Esophagus squamous epithelium (tissue), 5 donors: ENCODE measurements at places on chromosomes 5 and 9.
A peak's percentile ranks its signal among the peaks of the same experiment; 100 is the strongest.

- H3K4me3 ChIP-seq: no peak overlapping the region
- H3K27ac ChIP-seq: no peak overlapping the region
These were observed 346.8 kb downstream of the PIK3R1 start for GRCh38 chr5:68562308-68562707.

DNA sequence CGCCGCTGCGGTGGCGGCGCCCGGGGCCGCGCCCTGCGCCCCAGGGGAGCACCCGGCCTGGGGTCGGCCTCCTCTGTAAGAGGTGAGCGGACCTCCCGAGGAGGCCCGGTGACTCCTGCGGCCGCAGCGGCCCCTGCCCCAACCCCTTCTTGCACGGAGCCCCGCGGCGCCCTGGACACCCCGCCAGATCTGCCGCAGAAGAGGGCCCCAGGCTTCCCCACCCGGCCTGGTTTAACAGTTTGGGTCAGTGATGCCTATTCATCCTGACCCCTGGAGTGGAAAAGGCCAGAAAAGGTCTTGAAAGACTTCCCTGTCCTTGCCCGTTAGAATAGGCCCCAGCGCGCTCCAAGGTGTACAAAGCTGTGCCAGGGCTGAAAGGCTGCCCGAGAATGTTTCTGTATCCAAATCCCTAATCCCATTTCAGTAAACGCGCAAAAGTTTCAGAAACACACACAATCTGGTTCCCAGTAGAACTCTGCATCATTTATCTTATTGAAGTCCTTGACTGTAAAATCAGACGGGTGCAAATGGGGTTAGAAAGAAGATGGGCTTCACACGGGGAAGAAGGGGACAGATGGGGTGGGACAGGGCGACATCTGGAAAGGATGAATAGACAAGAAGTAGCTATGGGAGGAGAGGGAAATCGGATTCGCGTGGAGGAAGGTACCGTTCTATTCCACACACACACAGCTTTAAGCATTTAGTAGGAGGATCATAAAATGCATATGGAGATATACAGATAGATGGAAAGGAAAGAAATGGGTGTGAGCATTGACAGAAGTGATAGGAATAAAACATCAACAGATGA lies 1.1 kb upstream of the SSBP2 start:
- no peaks in the 10 kb centered on the region for H3K27me3 ChIP-seq
- peaks cover 78% of the 10 kb centered on the region for H3K4me1 ChIP-seq
- peak; percentile 44 for DNase-seq

- no peak overlapping the region for H3K4me3 ChIP-seq
- H3K36me3 ChIP-seq: no peaks in the 10 kb centered on the region
- peaks cover 36% of the 10 kb centered on the region for H3K27me3 ChIP-seq
- H3K27ac ChIP-seq: peak overlapping the region; percentile 11
These were observed 53.7 kb upstream of the BOD1 start for GRCh38 chr5:173670130-173670651.

- no peaks in the 10 kb centered on the region for H3K36me3 ChIP-seq
- no peaks in the 10 kb centered on the region for H3K27me3 ChIP-seq
- no peaks in the 10 kb centered on the region for H3K4me1 ChIP-seq
- DNase-seq: no peak
- no peak overlapping the region for H3K27ac ChIP-seq
- H3K4me3 ChIP-seq: no peak overlapping the region
These were observed 48.9 kb downstream of the CFAP90 start for GRCh38 chr5:7801891-7802614.

DNA sequence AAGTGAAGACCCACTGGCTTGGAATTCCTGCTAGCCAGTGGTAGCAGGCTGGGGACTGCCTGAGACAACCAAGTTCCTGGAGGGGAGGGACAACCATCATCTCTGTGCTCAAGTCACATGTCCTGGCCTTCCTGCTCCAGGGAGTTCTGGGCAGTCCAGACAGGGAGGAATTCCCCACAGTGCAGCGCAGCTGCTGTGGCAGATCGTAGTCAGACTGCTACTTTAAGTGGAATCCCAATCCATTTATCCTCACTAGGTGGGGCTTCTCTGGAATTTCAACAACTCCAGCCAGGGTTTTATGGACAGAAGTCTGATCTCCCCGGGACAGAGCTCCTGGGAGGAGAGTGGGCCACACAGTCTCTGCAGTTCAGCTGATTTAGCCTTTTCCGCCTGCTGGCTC lies 20.9 kb upstream of the OR5C1 start:
- no peaks in the 10 kb centered on the region for H3K27me3 ChIP-seq
- no peak for DNase-seq
- H3K4me1 ChIP-seq: no peaks in the 10 kb centered on the region

GRCh38 chr9:127223810-127224177 lies 40.8 kb upstream of the GARNL3 start:
- peaks cover 13% of the 10 kb centered on the region for H3K4me1 ChIP-seq
- no peaks in the 10 kb centered on the region for H3K36me3 ChIP-seq
- peak overlapping the region; percentile 90 for H3K27ac ChIP-seq
- H3K27me3 ChIP-seq: no peaks in the 10 kb centered on the region
- DNase-seq: no peak

GRCh38 chr5:27318701-27319100 lies 280.3 kb upstream of the CDH9 start:
- H3K4me3 ChIP-seq: no peak overlapping the region
- H3K27ac ChIP-seq: no peak overlapping the region
- DNase-seq: no peak
- H3K27me3 ChIP-seq: no peaks in the 10 kb centered on the region
- H3K36me3 ChIP-seq: no peaks in the 10 kb centered on the region

GRCh38 chr5:72814104-72814503 lies 2.4 kb upstream of the TNPO1 start:
- H3K27me3 ChIP-seq: no peaks in the 10 kb centered on the region
- no peak for DNase-seq
- H3K27ac ChIP-seq: no peak overlapping the region
- no peaks in the 10 kb centered on the region for H3K36me3 ChIP-seq
- peaks cover 8% of the 10 kb centered on the region for H3K4me1 ChIP-seq

- H3K36me3 ChIP-seq: no peaks in the 10 kb centered on the region
- H3K27me3 ChIP-seq: no peaks in the 10 kb centered on the region
- no peak overlapping the region for H3K27ac ChIP-seq
- H3K4me1 ChIP-seq: no peaks in the 10 kb centered on the region
These were observed 34.1 kb downstream of the CRHBP start for GRCh38 chr5:76986825-76987526.

- no peak for DNase-seq
- H3K4me3 ChIP-seq: no peak within 1 kb of the TSS
- H3K27ac ChIP-seq: no peak within 1 kb of the TSS
- H3K36me3 ChIP-seq: no peaks in the 10 kb centered on the region
These were observed at the start of gene PCDHGA1 for GRCh38 chr5:141330299-141331080. TSS of gene PCDHGA1 (plus strand) at chr5:141330514.

DNA sequence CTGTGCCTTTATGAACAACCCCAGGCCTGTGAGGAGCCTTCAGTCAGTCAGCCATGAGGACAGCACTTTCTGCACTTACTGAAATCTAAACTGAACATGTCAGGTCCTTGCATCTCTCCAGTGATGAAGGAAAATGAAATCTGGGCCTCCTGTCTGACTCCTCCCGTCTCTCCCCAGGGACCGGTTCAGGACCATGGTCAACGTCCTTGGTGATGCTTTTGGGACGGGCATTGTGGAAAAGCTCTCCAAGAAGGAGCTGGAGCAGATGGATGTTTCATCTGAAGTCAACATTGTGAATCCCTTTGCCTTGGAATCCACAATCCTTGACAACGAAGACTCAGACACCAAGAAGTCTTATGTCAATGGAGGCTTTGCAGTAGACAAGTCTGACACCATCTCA lies 77.0 kb upstream of the PLPP6 start:
- no peak for DNase-seq
- no peaks in the 10 kb centered on the region for H3K27me3 ChIP-seq
- no peak overlapping the region for H3K4me3 ChIP-seq

- no peak overlapping the region for H3K27ac ChIP-seq
- H3K4me3 ChIP-seq: no peak overlapping the region
- H3K4me1 ChIP-seq: peaks cover 8% of the 10 kb centered on the region
- DNase-seq: no peak
- no peaks in the 10 kb centered on the region for H3K27me3 ChIP-seq
These were observed 24.8 kb downstream of the GPR107 start for GRCh38 chr9:130078547-130078946.

DNA sequence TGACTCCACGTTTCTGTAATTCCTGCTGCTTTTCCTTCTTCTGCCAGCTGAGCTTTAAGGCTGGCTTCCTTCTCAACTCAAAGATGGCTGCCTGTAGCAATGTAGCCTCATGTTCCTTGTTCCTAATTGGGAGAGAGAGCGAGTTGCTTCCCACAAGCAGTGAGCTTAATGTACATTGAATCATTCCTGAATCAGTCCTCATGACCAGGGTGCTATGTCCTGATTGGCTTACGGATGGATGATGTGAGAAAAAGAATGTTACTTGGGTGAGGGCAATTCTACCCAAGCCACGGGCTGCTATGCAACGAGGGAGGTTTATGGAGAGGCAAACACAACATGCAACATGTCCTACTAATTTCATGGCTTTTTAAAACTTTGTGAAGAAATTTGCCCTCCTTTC lies 356.2 kb downstream of the RASEF start:
- no peaks in the 10 kb centered on the region for H3K4me1 ChIP-seq
- H3K4me3 ChIP-seq: no peak overlapping the region
- H3K27me3 ChIP-seq: no peaks in the 10 kb centered on the region
- DNase-seq: no peak
